Cardiac septum (tissue), 1 donor: ENCODE measurements at places on chromosomes 7 and 10. TPM values are rescaled to one million over a fixed set of nuclear protein-coding genes. Genes with fewer than 3 reads are reported as not detected.

GRCh38 chr7:143384148-143384547 is 3.0 kb downstream of the ZYX start:
- no peak for DNase-seq

Gene LRRC18
- total RNA-seq = not detected

GRCh38 chr10:49141541-49142332 is 7.9 kb upstream of the FAM170B start:
- no peak for DNase-seq

- peak; percentile 93 for DNase-seq
Measured at GRCh38 chr10:122140941-122141623, 130.0 kb upstream of the BTBD16 start.

GRCh38 chr10:132677473-132678227 is 108.3 kb downstream of the NKX6-2 start:
- DNase-seq = peak; percentile 69

Gene GNGT1
- not detected for total RNA-seq

GRCh38 chr7:2519119-2519930 is at the start of gene LFNG:
Gene LFNG (plus strand): TSS chr7:2519774. CDS start chr7:2519862, 88 bp downstream.
- peak; percentile 93 for DNase-seq

DNA sequence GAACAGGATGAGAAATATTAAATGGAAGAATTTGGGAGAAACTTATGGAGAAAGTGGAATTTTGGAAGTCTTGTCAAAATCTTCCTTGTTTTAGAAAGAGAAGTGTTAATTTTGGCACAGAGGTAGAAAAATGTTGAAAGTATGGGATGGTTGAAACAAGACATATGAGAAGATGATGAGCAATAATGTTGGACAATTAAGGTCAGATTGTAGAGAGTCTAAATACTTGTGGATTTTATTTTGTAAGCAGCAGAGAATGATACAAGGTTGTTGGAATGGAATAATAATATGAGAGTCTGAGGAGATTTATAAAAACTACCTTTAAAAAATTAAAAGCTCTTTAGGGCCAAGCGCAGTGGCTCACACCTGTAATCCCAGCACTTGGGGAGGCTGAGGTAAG is 34.6 kb downstream of the PHTF2 start:
- no peak for DNase-seq

DNA sequence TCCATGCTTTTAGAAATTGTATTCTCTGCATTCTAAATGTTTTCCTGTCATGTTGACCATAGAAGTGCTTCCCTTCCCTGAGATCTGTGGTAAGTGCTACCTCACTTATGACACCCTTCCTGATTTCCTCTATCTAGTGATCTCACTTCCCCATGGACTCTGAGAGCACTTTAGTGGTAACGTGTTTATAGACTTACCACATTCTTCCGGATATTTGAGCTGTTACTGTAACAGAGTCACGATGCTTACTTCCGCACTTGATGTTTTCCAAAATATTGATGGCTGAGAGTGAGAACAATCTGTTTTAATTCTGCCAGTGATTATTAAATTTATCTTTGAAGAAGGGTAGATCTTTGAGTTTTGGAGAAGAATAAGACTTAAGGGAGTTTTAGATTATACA is 60.1 kb upstream of the NAMPT start:
- DNase-seq = no peak

GRCh38 chr10:3763035-3763456 is 22.0 kb downstream of the KLF6 start:
- DNase-seq = no peak

GRCh38 chr7:65441010-65441409 is 67.4 kb downstream of the ZNF92 start:
- DNase-seq = no peak

GRCh38 chr10:33248638-33249037 is 85.8 kb downstream of the NRP1 start:
- DNase-seq = no peak

GRCh38 chr7:2837496-2837895 is 6.6 kb downstream of the GNA12 start:
- no peak for DNase-seq

- DNase-seq = no peak
Measured at GRCh38 chr10:21208666-21209316, 311.7 kb upstream of the NEBL start.

DNA sequence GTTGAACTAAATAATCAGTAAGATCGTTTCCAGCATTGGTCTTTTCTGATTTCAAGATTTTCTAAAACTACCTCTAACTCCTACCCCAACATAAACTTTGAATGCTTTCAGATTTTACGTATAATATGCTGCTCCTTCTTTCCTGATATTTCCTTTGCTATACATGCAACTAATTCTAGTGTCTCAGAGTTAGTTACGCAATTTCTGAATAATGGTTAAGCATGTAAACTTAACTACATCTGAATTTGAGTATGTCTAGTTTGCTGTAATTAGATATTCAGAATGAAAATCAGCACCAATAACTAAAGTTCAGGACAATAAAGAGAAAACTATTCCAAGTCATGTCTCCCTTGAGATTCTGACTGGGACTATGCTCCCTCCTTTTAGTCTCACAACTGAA is 71.0 kb downstream of the SEMA3C start:
- no peak for DNase-seq

DNA sequence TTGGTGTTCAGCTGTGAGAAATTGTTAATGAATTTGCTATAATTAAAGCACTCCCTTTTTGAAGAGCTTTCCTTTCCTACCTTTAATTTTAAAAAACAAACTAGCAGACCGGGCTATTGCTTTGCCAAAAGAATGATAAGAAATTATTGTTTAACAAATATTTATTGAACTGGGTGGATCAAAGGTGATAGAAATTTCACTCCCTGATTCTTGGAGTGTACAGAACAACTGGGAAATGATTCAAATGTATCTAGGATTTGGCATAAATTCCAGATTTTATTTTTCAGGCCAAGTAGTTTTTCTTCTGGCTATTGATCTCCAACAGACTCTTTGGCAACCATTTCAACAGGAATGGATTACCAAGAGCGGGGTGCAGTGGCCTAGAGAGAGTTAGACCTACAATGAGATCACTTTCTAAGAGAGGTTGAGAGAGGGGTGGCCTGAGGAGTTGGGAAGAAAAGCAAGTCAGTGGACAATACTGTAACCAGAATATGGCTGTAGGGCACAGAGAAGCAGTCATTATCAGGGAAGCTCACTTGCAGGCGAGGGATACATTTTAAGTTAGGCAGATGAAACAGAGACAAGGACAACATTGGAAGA is 71.9 kb downstream of the PLXDC2 start:
- DNase-seq = no peak

GRCh38 chr10:110355141-110355831 is 50.6 kb upstream of the SMNDC1 start:
- DNase-seq = no peak

DNA sequence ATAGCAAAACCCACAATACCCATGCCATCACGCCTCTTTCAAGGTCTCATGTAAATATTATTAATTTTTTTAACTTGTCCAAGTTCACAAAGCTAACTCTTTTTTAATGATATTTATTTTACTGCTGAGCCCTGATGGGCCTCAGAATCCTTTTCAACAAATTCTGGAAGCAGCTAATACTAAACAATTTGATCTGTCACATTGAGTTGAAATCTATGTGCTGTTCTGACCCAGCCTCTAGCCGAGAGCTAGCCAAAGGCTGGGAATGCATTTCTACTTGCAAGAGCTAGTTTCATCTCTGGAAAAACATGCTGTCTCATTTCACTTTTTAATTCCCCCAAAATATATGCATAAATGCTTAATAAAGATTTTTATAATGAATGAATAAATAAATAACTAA is 47.9 kb downstream of the TFAM start:
- no peak for DNase-seq

DNA sequence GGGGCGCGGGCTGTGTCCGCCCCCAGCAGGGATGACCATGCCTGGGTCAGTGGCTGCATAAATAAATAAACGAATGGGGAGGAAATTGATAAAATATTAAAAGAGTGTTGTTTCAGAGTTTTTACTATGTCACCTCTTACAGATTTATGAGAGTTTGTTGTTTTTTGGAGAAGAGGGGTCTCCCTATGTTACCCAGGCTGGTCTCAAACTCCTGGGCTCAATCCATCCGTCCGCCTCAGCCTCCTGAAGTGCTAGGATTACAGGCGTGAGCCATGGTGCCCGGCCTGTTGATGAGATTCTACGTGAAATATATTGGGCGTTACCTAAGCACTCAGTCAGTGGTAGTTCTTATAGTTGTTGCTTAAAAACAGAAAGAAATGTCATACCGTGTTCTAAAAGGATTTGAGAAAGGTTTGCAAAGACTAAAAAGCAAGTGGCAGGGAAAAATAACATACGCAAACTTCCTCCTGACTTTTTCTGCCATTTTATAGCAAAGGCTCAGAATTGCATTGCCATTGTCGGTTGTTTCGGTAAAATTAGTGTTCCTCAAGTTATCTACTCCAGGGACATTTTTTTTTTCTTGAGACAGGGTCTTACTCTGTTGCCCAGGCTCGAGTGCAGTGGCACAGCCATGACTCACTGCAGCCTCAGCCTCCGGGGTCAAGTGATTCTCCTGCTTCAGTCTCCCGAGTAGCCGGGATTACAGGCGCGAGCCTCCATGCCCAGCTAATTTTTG is 39.5 kb upstream of the FOXK1 start:
- no peak for DNase-seq

Gene CDK1
- total RNA-seq = 0.35 TPM

Gene BLNK
- total RNA-seq = 0.86 TPM

GRCh38 chr7:30927559-30927958 is 15.9 kb downstream of the AQP1 start:
- DNase-seq = no peak

DNA sequence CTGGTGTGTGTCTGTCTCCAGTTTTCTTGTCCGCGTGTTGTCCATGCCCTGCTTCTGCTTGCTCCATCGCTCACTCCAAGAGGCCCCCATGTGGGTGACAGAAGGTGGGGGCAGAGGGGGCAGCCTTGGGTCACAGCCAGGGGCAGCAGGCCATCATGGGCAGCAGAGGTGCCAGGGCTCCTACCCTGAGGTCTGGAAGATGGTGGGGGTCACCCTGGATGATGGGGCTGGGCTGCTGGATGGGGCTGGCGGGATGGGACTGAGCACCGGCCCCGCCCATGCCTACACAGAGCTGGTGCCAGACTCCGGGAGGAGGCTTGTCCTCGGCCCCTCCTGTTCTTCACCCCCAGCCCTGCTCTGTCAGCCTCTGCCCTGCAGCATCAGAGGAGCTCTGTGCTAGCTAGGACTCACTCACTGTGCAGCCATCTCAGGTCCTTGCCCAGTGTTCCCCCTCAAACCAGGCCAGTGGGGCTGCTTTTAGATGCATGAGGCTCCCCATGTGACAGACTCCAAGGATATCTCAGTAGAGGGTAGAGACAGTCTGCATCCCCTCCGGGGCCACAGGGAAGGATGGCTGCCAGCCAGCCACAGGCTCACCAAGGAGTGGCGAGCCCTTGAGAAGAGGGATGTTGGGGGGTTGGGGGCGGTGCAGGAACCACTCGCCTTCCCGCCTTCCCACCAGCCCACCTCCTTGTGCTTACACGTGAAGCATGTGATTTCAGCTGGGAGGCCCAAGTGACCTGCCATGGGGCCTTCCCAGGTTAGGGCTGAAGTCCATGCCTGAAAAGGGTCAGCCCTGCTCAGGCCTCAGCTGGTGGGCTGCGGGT is 35.5 kb upstream of the PPIF start:
- no peak for DNase-seq

DNA sequence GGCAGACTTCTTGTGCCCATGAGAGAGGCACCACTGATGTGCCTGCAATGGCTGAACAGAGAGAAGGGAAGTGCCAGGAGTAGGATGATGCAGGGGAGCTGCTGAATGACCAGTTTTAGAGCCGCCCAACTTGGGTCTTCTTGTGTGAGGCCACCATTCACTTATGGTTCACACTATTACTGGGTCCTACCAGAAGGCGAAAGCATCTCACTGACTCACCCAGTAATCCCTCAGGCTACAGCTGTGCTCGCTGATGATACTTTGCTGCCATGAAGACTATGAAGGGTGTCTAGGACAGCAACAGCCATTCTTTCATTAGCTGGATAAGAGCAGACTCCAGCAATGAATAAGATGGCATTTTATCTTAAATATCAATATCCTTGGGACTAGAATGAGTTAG is 47.6 kb downstream of the PLXNA4 start:
- DNase-seq = no peak

DNA sequence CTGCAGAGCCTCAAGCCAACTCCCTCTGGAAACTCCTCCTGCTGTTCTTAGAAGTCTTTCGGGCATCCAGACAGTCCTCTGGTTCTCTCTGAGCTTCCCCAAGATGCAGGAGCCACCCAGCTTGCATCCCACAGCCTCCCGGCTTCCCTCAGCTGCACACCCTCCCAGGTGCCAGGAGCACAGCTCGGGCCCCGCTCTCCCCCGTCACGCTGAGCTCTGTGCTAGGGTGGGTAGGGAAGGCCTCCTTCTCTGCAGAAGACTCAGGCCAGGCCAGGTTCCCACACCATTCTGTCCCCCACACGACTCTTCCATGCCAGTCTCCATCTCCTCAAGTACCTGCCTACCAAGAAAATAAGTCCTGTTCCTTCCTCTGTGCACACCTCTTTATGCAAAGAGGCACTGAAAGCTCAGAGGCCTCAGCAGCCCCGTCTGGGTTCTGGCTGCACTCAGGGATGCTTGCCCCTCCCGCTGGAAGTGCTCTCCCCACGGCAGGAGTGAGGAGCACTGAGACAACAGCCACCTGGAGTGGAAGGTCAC is 537.1 kb downstream of the PTPRN2 start:
- peak; percentile 60 for DNase-seq

- DNase-seq = peak; percentile 87
Measured at GRCh38 chr10:103451831-103452505, at the start of gene CALHM2. Gene CALHM2 (minus strand): TSS chr10:103452370. CDS start chr10:103449941, 2,429 bp downstream.

DNA sequence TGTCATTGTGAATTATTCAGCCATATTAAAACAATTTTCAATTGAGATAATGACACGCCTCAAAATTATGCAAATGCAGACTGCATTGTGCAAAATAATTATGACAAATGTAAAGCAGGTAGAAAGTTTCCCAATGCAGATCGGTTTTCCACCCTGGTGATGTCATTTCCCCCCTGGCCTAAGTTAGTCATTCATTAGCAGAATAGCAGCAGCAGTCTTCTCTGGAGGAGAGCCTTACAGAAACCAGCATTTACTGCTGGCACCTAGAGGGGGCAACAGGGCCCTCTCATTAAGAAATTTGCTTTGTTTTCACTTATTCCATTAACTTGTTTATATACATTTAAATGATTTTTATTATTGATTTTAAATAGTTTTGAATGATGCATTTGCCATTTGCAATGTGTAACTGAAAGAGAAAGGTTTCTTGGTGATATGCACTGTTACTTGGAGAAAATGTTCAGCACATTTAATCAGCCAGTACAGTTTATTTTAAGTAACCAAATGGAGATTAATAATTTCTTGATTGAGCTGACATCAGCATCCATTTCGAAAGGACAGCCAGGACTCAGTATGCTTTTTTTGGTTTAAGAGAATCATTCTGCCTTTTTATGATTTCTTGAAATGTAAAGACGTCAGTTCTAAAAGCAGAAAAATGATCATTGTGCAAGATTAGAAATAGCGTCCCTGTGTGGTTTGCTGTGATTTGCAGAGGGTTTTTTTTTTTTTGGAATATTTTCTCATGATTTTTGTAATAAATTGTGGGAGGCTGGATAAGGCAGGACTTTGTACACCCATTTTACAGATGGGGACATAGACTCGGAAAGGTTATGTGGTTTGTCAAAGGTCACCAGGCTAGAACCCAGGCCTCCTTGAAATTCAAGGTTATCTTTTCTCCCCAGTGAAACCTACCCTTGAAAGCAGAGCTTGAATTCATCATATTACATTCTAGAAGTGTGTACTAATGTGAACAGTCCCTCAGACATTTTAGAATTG is 3.5 kb downstream of the ARID5B start:
- DNase-seq = no peak

- DNase-seq = no peak
Measured at GRCh38 chr10:112304267-112304859, 21.2 kb downstream of the TECTB start.
